ENCODE measurements at places on chromosomes 3 and 15.

GRCh38 chr3:40583691-40584090 is 58.9 kb downstream of the ZNF621 start:
- no peak for DNase-seq

DNA sequence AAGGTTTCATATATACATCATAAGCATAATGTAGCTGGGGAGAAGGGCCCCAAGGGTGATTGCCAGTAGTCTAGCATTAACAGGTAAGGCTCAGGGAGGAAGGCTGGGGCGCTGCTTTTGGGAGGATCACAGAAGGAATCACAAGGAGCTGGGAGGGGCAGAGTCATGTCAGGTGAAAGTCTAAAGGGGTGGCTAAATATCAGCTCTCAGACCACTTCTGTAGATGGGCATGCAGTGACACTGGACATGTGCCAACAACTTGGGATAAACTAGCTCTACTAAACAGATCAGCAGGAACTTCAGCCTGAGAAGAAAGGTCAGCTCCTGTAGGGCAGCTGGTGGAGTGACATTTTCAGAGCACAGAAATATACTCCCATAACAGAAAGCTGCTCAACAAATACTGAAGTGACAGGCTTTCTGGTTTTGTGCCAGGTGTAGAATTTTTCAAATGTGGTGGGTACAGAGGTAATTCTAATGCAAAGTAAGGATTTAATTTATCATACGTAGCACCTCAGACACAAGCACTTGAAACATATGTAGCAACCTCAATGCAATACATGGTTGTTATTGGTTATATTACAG is 79.4 kb downstream of the PEX5L start:
- peak; percentile 52 for DNase-seq

DNA sequence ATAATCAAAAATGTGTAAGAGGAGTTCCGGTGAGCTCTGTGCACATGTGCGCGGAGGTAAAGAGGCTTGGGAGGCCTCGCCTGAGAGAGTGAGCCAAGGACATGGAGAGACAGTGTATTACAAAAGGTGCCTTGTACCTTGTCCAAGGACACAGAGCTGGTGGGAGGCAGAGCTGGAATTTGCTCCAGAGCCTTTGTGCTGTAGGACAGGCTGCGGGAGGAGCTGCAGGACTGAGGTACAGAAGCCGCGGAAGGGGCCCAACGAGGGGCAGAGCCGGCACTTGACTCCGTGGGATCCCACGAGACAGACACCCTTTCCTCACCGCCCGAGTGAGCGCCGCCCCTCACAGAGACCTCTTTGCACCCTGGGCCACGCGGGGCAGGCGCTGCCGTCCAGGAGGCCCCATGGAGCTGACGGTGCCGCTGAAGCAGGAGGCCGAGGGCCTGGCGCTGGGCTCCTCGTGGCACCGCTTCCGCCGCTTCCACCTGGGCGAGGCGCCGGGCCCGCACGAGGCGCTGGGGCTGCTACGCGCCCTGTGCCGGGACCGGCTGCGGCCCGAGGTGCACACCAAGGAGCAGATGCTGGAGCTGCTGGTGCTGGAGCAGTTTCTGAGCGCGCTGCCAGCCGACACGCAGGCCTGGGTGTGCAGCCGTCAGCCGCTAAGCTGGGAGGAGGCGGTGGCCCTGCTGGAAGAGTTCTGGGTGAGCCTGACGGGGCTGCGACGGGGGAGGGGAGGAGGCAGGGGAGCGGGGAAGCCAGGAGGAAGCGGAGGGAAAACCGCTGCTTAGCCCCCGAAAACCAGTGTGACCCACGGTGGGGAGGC is 68.7 kb downstream of the SLTM start:
- DNase-seq = no peak

DNA sequence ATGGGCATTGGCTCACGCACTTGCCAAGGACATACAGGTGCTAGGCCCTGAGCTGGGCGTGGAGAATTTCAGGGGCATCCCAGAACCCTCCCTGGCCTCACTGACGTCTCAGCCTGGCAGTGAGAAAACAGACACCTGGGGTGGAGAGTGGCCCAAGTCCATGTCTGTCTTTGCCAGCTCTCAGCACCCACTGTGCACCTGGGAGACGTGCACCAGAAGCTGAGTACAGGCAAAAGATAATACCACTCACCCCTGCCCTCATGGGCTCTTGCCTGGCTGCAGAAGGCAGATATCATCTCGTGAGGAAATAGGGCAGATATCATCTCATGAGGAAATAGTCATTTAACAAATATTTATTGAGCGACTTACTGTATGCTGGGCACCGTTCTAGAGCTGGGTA is 8.0 kb downstream of the LOXL1 start:
- no peak for DNase-seq

- no peak for DNase-seq
These were observed 379.6 kb upstream of the PDZRN3 start for GRCh38 chr3:74004386-74004785.

DNA sequence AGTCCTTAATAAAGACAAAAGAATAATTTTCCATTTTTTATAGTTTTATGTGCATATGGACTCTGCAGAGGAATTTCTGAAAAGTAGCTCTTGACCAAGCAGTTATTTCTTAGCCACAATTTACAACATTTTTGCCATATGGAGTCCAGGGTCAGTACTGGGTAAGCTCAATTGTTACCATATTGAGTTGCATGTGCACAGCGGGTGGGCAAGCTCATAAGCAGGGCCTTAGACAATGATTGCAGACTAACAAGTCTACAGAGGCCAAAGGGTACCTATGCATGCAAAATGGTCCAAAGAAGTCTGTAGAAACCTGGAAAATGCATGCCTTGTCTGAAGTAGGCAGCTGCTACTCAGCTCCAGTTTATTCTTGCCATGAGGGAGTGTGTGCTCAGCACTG is 19.0 kb upstream of the ARHGEF26 start:
- peak; percentile 20 for DNase-seq

DNA sequence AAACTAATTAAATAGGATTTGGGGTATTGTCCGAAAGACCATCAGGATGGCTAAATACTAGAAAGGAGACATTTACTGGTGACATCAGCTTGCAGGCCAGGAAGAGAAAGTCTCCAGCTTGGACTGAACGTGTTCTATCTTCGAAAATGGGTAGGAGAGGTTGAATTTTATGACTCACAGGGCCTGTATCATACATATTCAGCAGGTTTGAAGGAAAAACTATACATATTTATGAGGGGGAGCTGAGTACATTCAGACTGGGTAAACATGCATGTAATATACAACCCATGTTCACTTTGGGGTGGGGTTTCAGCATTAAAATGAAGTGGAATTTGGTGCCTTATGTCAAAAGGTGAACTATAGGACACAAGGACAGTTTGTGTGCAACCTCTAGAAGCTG is 129.3 kb upstream of the CRBN start:
- no peak for DNase-seq

DNA sequence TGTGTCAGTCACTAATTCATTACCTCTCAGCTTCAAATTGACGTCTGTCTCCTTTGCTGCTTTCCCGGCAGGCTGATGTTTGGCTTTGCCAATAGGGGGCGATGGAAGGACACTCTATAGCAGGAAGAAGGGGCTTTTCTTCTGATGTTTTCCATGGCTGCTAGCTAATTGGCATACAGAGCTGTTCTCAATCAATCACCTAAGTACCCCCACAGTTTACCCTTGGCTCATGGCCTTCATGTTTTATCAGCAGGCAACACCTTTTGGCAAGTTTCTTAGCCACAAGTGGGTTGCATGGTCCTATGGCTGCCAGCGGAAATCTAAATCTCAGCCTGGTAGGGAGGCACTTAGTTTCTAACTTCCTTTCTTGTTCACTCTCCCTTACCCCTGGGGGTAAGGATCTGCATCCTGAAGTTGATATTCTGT is 45.0 kb downstream of the ESYT3 start:
- peak; percentile 17 for DNase-seq

- DNase-seq = no peak
These were observed 11.2 kb downstream of the APBA2 start for GRCh38 chr15:28896951-28897350.

DNA sequence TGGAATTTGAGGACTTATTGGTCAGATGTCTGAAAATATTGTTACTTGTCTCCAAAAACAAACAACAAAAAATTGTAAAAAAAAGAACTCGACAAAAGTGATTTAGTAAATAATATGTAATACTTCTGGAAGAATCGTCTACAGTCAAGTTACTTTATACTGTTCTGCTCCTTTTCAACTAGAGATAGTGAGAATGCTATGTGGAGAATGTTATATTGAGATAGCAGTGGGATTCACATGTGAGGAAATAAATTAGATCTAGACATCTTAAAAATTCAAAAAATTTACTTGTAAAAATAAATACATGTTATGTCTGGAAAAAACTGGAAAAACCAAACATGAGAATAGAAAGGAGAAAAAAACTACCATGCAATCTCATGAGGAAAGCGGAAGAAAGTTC is 64.9 kb downstream of the SGO1 start:
- no peak for DNase-seq

- DNase-seq = no peak
These were observed 12.9 kb upstream of the CPNE9 start for GRCh38 chr3:9690451-9691450.

DNA sequence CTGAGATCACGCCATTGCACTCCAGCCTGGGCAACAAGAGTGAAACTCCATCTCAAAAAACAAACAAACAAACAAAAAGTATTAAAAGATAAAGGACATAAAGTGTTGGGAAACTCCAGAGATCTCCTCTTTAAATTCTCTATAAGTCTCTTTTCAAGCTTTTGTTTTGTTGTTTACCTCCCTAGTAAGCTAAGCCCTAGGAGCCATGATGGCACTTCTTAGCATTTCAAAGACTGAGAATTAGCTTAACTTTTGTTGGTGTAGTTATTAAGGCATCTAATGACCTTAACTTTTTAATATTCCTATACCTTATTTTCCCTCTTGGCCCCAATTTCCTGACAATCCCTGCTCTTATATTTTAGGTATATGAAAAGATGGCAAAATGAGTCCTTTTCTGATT is 157.3 kb downstream of the ZNF609 start:
- no peak for DNase-seq

GRCh38 chr3:45715945-45716344 is 26.7 kb downstream of the SACM1L start:
- no peak for DNase-seq

DNA sequence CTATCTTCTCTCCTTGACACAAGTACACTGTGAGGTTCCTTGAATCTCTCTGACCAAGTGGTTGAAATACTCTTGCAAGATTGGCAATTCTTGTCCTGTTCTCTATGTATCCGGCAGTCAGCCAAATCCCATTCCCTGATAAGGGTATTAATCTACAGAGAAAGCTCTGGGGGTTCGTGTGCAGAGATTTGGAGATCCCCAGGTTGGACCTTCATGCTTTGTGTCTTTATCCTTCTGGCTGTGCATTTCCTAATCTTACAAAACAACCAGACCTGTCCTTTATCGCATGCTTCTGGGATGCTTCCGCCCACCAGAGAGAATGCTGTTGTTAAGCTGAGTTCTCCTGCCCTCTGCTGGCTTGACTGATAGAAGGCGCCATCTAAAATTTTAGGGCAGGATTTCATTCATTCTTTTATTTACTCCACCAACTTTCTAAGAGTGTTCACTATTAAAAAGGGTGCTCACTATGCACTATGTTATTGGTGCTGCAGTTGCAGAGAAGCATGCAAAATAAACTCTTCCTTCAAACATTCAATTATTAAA is 8.6 kb upstream of the SST start:
- DNase-seq = peak; percentile 52

GRCh38 chr3:17399586-17399985 is 342.8 kb downstream of the TBC1D5 start:
- no peak for DNase-seq

DNA sequence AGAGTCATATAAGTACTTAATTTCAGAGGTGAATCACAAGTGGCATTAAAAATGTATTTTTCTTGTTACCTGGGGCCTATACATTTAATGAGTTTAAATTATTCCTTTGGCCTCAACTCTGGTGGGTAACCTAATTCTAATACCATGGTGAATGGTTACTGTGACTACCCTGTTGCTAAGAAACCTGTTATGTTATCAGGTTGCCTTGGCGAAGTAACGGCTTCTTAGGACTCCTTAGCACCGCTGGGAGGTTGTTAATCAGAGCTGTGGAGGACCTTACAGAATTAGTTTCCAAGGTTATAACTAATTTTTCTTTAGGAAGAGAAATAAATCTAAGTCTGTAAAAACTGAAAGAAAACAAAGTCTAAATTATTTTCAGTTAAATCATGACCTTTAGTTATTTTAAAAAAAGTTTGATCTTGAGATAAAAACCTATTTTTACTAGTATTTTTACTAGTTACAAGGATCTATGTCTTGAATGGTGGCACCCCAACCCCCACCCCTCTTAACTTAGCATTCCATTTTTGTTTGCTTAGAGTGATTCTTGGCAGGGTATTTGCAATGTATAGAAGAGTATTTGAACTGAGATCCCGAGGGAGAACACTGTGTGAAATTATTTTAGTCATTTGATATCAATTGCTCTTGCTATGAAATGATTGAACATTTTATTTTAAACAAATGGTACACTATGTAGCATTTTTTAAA is 155.5 kb downstream of the FNDC3B start:
- peak; percentile 64 for DNase-seq

GRCh38 chr15:62749036-62749815 is 293.3 kb upstream of the TPM1 start:
- DNase-seq = no peak

DNA sequence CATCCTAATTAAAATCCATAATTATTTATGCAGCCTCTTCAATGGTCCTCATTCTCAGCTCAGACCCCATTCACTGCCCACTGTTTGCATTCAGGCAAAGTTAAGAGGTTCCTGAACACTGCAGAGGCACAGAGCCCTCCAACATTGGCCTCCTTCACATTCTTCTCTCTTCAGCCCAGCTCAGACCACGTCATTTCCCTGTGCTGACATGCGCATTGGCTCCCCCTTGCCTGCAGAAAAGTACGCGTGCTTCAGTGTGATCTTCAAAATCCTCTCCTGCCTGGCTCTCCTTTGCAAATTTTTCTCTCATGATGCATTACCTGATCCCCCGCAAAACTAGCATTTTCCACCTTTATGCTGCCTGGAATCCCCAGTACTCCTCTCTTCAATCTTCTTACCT is 552.3 kb downstream of the NTRK3 start:
- no peak for DNase-seq

DNA sequence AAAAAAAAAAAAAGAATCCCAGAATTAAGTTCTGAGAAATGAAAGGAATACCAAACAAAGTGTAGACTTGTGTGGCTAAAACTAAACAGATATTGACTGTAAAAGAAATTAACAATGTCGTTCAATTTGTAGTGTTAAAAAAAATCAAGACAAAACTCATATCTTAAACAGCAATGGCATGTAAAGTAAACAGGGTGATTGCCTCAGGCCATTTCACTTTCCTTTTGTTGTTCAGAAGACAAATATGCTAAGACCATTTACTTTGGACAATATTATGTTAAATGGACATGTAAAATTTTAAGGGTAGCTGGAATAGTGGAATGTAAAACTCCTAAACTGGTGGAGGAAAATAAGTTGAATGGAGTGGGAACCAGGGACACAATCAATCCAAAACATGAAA is 139.1 kb downstream of the RTP4 start:
- DNase-seq = no peak

GRCh38 chr15:101481917-101482525 is 7.5 kb downstream of the PCSK6 start:
- no peak for DNase-seq

GRCh38 chr15:53559364-53560277 is 199.8 kb downstream of the WDR72 start:
- DNase-seq = no peak

Measured in NCI-H2171 treated with DMSO at 0.1 percent for 48 hours (cell line).